NB4 (cell line): ENCODE measurements at places on chromosomes 13 and 19.

- DNase-seq, result peak; percentile 22
Observed at GRCh38 chr13:33543631-33544265, 258.2 kb upstream of the STARD13 start.

DNA sequence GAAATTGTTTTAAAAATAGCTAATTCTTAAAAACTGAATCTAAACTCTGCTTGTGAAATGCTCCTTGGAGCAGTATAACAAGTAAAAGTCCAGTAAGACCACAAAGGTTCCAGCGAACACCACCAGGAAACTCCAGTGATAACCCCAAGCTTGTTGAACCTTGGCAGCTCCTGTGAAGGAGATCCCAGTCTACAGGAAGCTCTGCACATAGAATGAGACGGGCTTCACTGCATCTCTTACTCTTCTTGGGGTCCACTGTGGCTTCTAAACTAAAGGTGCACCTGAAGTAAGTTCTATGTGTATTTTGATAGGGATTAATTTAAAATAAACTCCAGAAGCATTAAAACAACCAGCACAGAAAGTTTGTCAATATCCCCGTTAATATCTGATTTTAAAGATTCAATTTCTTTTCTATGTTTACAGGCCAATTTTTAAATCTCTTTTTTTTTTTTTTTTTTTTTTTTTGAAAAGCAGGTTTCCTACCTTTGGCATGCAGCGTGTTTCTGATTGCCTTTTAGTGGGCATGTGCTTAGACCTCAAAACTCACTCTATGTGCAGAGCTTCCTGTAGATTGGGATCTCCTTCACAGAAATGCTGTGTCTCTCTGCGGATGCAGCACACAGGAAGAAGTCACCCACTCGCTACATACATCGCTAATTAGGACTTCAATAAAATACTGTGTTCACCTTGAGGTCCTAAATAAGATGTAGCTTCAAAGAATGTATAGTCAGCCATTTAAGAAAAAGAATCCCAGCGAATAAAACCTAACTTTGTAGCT is 508.5 kb downstream of the KLF12 start:
- DNase-seq, result no peak

DNA sequence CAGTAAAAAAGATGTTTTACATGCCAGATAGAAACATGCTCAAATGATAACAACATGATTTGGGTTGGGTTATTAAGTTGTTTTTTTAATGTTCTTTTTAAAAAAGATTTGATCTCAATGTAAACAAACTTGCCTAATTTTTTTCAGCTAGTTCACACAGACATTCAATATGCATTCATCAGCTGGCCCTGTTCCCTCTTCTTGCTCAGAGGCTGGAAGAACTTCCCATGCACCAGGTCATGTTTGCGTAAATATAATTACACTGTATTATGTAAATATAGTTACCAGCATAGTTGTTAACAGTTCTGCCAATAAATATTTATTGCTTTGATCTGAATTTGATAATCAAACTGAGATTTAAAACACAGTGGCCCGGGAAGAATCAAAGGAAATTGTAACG is 70.6 kb downstream of the ATP11A start:
- no peak for DNase-seq

- DNase-seq, result no peak
Observed at GRCh38 chr13:46555722-46556417, 2.9 kb downstream of the LRCH1 start.

GRCh38 chr19:29861574-29861973 is 49.8 kb downstream of the CCNE1 start:
- no peak for DNase-seq

GRCh38 chr19:23789246-23789645 is 30.6 kb upstream of the ZNF681 start:
- no peak for DNase-seq

DNA sequence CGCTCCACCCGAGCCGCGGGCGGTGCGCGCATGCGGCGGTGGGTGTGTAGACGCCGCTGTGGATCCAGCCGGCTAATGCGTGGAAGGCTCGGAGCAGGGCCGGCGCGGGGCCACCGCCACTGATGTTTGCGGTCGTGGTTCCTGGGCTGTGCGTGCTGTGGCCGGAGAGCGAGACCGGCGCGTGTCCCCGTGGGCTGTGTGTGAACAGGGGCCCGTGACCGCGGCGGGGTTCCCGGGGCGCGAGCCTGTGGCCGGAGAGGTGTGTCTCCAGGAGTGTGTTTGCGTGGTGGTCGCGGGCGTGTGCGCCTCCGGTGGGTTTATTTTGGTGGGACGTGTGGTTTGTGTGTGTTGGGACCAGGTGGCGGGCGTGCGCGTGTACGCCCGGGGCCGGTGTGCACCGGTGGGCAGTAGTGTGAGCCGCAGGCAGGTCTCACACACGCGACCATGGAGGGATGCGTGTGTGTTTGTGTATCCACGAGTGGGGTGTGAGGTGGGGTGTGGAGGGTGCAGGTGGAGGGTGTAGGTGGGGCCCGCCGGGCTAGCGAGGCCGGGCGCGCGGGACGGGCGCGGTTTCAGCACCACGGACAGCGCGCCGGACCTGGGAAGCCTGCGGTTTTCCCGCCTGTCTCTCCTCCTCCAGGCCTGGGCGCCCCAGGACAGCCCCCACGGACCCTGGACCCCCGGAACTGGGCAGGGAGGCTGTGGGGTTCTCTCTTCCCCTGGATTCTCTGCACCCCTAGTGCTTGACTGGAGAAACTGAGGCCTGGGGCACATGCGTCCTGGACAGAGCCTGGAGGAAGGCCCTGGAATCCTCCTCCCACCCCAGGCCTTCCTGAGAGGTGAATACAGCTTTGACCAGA is 1.6 kb downstream of the HCN2 start:
- DNase-seq, result no peak

- no peak for DNase-seq
Observed at GRCh38 chr13:20247963-20248362, 15.8 kb upstream of the GJB6 start.

GRCh38 chr19:55028757-55029156 is 9.3 kb downstream of the GP6 start:
- DNase-seq, result no peak

DNA sequence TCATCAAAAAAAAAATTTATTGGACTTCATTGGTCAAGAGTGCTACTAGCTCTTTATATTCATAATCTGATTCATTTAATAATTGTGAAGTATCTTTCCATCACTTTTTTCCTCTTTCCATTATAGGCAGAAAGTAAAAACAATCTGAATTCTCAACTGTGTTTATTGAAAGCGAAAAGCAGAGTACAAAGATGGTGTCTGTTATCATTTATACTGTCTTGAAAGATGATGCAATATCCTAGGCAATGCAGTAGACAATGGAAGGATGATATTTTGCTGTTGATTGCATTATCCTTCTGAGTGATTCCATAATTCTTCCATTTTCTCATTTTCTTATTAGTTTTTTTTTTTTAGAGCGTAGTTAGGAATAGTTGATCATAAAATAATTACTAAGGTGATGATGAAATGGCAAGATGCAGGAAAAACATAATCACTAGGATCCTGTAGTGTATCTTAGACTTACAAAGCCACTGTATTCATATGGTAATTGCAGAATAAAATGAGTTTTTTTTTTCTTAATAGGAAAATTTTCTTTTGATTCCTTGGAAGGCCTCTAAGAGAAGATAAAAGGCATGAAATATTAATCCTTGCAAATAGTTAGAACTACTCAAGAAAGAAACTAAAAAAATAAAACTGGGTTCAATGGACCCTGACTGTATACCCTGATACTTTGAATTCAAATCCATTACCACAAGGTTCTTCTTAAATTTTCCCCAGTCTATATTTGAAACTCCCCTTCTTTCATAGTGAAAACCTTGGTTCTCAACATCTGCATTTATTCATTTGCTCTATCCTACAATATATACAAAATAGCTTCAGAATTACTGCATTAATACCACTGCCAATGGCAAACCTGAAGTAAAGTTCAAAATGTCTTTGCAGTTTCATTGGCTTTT is 11.6 kb downstream of the URI1 start:
- DNase-seq, result no peak

- DNase-seq, result no peak
Observed at GRCh38 chr13:70386919-70387318, 278.7 kb upstream of the KLHL1 start.

DNA sequence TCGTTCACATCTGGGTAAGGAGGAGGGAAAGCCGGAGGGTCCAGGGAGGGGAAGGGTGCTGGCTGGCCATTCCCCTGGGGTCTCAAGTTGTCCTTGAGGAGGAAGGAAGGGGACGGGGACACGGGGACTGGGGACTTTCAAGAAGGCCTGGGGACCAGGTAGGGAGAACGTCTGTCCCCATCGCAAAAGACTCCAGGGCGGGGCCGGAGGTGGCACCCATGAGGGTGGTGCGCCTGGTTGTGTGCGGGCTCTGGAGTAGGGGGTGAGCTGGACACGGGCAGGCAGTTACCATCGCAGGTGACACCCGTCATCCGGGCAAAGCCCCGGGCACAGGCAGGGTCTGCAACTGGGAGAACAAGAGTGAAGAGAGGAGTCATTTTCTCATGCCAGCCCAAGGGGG is 23.4 kb downstream of the FBN3 start:
- no peak for DNase-seq

DNA sequence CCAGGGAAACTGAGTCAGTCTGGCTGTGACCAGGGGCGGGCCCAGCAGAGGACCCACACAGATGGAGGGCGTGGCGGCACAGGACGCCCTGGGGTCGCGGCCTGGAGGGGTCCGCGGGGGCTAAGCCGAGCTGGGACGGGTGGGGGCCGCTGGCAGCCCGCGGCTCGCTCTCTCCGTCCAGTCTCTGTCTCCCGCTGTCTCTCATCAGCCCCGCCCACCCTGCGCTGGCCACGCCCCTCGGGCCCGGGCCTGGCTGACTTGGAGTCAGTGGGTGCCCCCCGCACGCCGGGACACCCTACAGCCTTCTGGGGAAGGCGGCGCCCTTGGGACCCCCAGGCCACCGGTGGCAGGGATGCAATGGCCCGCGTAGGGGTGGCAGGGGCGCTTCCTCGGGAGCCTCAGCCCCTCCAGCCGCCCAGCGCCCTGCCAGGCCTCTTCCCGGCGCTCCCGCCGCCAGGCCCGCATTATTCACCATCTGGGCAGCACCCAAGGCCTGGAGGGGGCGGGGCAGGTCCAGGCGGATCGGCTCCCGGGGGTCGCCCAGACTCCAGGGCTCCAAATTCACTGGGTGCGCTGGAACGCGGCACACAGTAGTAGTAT is at the start of gene TBXA2R:
TSS of gene TBXA2R (minus strand) at position 186 of the 600 bp plus-strand sequence. CDS start 6,241 bp downstream, outside the sequence.
- DNase-seq, result no peak

GRCh38 chr13:50203256-50203941 is 188.2 kb downstream of the KCNRG start:
- no peak for DNase-seq

DNA sequence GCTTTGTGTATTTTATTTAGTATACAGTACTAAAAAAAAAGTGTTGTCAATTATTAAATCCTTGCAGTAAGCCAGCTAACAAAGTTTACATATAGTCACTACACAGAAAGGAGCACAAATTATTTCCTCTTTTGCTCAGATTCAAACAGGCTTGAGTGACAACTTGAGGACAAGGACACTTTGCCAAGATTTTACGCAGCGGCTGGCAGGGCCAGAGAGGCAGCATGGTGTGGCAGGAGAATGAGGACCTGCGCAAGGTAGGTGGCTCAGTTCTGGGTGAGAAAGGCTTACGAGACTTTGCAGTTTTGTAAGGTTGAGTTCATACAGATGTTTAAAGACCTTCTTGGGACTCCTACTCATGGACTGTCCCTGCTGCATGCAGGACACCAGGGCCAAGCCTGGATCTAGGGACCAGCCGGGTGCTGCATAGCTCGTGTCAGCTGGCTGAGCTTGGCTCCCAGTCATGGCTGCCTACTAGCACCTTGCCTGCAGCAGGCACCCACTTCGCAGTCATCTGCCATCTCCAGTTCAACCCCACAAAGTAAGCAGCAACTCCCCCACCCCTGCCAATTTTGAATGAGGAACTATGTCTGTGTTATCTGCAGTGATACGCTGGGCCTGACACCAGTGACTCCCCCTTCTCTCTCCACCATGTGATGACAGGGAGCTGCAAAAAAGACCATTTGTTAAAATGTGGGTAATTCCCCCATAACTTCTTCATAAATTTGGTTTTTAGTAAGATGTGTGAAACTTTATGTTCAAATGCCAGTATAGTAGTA is 3.7 kb upstream of the TUBA3C start:
- peak; percentile 43 for DNase-seq

DNA sequence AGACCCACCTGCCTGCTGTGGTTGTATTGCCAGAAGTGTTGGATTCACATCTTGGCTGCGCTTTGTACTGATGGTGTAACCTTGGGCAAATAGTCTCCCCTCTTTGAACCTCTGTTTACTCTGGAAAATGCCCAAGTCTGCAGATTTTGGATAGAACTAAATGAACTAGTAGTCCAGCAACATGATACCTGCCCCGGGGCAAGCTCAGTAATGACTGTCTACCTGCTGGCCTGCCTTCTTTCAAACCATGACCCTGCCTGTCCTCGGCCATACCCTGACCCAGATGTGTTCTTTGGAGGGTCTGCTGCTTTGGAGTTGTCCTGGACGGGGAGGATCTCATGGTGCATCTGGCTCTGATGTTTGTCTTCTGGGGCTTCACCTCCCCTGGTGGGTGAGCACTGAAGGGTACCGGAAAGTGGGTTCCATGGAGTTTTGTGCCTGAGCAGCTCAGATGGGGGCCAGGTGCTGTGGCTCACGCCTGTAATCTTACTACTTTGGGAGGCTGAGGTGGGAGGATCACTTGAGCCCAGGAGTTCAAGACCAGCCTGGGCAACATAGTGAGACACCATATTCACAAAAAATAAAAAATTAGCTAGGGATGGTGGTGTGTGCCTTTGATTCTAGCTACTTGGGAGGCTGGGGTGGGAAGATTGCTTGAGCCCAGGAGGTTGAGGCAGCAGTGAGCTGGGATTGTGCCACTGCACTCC is 59.5 kb downstream of the TNFRSF19 start:
- no peak for DNase-seq

GRCh38 chr13:33446821-33447725 is 161.5 kb upstream of the STARD13 start:
- no peak for DNase-seq

- no peak for DNase-seq
Observed at GRCh38 chr13:65990684-65991083, 1239.5 kb downstream of the PCDH9 start.

- no peak for DNase-seq
Observed at GRCh38 chr19:35228177-35228930, at the start of gene FAM187B. Gene FAM187B (minus strand): TSS chr19:35228739. CDS start chr19:35228680, 59 bp downstream.

DNA sequence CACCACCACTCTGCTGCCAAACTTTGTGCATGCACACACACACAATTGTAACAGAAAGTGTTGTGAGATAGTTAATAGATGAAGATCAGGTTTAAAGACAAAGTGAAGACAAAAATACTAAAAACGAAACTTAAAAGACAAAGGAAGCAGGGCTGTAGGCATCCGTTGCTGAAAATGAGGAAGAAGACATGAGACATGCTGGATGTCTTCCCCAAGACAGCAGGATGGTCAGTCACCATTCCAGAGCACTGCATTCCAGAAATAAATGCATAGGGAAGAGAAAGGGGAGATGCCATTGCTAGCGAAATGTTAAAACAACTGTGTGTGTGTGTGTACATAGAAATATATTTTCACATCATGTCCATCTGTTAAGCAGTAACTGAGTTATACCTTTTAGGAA is 520.1 kb downstream of the SUCLA2 start:
- DNase-seq, result peak; percentile 11

GRCh38 chr19:11989112-11989456 is 24.2 kb downstream of the ZNF763 start:
- no peak for DNase-seq
